Activated naive CD4-positive, alpha-beta T cell treated with Interleukin-2 at 50 U/mL for 16 hours (primary cell): ENCODE measurements at places on chromosomes 1 and 21.

GRCh38 chr1:39034114-39034654, 8.0 kb downstream of the NDUFS5 start:
- DNase-seq = no peak

- DNase-seq = no peak
These were observed 7.2 kb downstream of the TRAPPC3 start for GRCh38 chr1:36142121-36142520.

DNA sequence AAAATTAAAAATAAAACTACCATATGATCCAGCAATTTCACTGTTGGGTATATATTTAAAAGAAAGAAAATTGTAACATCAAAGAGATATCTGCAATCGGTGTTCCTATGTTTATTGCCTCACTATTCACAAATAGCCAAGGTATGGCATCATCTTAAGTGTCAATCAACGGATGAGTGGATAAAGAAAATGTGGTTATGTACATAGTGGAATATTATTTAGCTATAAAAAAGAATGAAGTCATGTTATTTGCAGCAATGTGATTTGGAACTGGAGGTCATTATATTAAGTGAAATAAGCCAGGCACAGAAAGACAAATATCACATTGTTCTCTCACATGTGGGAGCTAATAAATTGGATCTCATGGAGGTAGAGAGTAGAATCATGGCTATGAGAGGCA, 76.3 kb downstream of the RD3 start:
- no peak for DNase-seq

DNA sequence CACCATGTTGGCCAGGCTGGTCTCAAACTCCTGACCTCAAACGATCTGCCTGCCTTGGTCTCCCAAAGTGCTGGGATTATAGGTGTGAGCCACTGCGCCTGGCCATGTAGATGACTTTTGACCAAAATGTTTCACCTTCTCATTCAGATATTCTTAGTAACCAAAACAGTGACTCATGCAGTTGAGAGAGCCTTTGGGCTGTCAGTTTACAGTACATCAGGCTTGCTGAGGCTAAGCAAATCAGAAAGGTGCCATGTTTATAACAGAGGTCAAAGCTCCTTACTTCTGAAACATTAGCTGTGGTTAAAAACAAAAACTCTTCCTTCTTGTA, 21.0 kb downstream of the CNIH4 start:
- peak; percentile 30 for DNase-seq

- no peak for DNase-seq
These were observed 328.2 kb downstream of the KCTD3 start for GRCh38 chr1:215895276-215895675.

- no peak for DNase-seq
These were observed 118.7 kb downstream of the RGS2 start for GRCh38 chr1:192927496-192927895.

DNA sequence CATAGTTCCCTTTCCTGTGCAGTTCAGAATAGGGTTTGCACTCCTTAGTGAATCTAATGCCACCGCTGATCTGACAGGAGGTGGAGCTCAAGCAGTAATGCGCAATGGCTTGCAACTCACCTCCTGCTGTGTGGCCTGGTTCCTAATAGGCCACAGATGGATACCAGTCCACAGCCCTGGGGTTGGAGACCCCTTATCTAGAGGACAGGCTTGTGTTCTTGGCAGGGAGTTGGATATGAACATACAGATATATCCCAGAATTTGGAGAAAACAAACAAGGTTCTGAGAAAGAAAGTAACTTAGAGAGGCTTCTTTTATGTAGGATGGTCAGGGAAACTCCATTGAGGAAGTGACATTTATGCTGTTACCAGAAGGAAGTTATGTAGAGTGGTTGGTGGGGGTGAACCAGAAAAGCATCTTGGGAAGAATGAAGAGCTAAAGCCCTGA, 5.1 kb upstream of the PTPRC start:
- DNase-seq = no peak

DNA sequence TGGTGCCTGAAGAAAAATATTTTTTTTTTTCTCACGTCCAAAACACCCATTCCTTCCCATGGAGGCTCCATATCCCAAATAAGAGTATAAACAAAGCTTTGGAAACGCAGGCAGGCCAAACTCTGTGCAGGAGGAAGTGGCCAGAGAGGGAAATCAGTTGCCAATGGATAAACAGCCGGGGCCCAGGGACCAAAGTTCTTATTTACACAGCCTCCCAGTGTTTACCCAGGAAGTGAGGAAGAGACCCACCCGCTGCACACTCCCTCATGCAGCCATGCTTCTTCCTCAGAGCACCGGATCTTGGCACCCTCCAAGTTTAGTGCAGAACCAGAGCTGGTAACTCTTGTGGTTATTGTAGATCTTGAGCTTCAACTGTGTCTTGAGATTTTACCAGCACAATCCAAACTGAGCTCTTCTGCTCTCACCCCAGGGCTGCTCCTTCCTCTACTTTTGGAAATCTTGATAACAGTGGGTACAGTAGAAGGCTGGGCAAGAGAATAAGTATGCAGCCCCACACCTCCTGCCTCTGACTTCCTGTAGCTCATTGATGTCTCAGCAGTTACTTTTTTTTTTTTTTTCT, 14.2 kb downstream of the MARCKSL1 start:
- peak; percentile 16 for DNase-seq

- no peak for DNase-seq
These were observed 2.7 kb downstream of the RPRD2 start for GRCh38 chr1:150366416-150367296.

GRCh38 chr1:113091988-113092594, 19.1 kb downstream of the LRIG2 start:
- no peak for DNase-seq

- no peak for DNase-seq
These were observed 173.9 kb downstream of the GPATCH2 start for GRCh38 chr1:217457016-217457415.

- DNase-seq = no peak
These were observed 58.7 kb upstream of the WDR26 start for GRCh38 chr1:224493269-224493668.

DNA sequence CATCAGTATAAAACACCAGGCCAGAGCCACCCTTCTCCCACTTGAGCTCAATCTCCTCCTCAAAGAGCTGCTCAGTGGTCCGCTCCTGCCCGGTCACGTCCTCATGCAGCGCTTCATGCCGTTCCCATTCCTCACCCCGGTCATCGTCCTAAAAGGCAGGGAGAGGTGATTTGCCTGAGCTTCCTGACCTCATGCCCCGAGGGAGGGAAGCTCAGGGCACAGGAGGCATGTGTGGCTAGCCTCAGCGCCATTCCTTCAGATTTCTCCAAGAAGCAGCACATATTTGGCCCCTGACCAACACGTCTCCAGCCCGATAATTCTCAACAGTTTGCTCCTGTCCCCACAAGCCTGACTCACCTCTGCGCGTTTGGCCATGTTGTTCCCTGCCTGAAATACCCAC, 4.2 kb upstream of the GPN2 start:
- DNase-seq = no peak

DNA sequence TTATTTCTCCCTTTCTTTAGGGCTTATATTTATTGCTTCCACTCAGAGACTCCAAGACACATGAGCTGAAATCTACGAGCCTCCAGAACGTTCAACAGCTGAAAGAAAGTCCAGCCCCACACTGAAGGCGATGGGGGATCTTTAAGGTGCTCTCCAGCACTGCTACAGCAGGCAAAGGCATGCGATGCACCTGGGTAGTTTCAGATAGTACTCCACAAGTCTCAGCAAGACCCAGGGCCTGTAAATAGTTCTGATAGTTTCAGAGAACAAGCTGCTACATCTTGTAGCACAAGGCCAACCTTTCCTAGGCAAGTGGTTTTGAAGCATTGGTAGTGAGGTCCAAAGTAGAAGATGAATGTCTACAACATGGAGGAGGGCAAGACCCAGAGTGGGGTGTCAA, 2.2 kb upstream of the HSD3B1 start:
- DNase-seq = no peak

GRCh38 chr1:17309426-17310067, 1.6 kb downstream of the PADI4 start:
- no peak for DNase-seq

DNA sequence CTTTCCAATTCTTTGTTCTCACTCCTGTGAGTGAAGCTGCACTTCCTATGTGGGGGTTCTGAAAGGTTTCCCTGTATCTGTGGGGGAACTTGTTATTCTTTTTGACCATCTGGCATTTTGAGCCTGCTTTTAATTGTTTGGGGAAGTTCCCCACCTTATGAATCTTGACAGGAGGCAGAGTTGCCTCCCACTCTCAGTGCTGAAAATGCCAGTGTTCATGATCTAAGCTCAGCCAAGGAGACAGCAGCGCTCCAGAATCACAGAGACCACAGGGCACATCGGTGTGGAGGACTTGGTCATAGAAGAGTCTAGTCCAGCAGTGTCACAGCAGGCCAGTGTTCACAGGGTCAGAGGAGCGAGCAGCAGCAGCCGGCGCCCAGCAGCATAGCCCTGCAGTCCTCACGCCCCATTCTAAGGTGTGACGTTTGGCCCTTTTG, 63.8 kb upstream of the PRDX6 start:
- no peak for DNase-seq

DNA sequence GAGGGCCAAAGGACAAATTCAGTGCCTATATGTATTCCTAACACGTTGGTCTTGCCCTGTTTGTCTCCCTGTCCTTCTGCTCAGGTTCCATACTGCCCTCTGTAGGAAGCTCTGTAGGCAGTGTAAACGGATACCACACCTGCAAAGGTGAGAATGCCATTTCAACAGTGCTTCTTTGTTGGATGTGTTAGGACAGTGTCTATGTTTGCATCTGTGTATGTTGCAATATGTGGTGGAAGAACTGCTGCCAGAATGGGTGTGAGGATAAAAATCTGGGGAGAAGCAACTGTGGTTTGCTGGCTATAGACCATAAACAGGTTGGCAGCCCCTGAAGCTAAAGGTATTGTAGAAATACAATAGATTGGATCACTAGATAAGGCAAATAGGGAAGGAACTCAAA, 113.1 kb upstream of the BMP8A start:
- no peak for DNase-seq

DNA sequence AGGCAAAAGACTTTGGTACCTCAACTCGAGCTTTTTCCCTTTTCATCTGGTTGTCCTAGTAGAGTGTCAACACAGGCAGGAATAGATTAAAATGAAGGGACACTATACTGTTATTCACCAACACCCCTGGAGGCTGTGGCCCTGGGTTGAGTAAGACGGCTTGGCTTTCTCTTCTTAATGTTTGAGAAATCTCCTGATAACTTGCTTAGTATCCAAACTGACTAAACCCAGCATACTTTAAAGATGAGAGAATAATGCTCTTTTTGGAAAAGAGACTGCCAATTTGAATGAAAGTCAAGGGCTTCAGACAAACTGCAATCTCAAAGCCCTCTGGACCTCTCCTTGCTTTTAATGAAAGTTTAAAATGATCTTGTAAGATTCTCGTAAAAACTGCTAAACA, 2.6 kb upstream of the SLC30A1 start:
- DNase-seq = no peak

- DNase-seq = no peak
These were observed 13.9 kb upstream of the MYCL start for GRCh38 chr1:39915499-39916129.

DNA sequence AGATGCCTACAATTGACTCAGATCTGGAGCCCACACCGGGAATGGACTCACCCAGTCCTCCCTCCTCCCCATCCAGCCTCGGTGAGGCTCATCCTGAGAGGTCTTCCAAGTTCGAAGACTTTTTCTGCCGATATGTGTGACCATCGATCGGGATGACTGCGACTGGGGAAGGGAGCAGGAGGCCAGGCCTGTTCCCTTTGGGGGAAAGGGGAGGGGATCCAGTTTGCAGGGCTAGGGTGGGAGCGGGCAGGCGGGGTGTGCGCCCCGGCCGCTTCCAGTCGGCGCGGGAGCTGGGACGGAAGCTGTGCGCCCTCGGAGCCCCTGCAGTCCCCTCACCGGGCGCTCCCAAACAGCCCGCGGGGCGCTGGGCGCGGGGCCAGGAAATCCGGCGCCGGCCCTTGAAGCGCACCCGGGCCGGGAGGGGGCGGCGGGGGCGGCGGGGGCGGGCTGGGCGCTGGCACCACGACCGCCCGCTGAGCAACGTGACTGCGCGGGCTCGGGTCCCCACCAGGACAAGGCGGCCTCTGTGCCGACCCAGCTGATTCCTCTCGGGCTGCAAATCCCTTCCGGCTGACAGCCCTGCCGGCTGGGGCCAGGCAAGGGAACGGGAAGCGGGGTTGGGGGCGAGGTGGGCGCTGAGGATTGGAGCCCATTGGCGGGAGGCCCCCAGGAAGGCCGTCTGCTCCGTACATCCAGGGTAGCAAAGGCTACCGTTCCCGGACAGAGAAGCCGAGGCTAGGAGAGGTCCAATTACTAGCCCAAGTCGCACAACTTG, 103.9 kb downstream of the EBNA1BP2 start:
- peak; percentile 11 for DNase-seq

DNA sequence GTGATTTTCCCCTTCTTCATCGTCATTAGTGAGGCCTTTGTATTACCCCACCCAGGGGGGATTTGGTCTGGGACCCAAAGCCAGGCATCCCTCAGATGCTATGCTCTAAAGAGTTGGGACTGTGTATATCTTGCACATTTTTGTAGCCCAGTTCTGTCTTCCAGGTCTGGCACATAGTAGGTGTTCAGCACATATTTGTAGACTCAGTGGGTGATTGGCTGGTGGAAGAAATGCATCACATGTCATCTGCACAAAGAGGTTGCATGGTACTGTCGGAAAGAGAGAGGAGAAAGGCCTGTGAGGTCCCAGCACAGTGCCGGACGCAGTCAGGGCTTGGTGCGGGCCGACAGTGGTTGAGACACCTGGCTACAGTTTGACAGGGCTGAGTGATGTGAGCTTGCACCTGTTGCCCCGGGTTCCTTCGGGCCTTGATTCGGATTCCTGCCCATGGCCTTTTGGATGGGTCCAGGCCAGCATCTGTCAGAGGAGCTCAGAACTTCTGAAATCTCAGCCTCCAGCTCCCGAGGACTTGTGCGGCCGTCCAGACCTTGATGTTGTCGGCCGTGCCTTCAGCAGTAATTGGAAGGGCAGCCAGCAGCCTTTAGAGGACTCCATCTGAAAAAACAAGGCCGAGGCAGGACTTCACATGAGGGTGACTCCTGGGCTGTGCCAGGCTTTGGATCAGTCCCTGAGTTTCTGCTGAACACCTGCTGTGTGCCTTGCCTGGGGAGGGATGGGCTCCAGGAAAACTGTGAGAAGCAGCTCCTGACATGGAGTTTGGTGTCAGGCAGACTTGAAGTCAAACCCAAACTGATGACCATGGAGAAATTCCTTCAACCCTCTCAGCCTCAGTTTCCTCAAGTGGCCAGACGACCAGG, 40.9 kb upstream of the PADI1 start:
- no peak for DNase-seq

DNA sequence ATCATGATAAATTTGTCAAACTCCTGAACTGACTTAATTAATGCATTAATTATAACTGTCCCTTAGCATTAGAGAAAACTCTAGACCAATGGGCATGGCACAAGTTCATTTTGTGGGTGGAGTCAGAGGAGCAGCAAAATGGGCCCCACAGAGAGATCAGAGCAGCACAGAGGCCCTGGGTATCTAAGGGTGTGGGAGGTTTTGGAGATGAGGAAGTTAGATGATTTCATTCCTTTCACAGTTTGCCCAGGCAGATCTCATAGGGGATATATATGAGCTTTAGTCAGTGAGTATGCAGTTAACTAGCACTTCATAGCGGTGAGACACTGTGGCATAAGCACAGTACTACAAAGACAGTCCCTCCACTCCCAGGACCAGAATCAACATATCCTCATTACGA, 117.3 kb downstream of the MAB21L3 start:
- no peak for DNase-seq

GRCh38 chr1:150567717-150568593, 11.5 kb downstream of the MCL1 start:
- DNase-seq = peak; percentile 53

- DNase-seq = no peak
These were observed 8.7 kb downstream of the PLA2G2D start for GRCh38 chr1:20110679-20111078.

- no peak for DNase-seq
These were observed 50.8 kb upstream of the KCNJ6 start for GRCh38 chr21:37967036-37967435.

- peak; percentile 34 for DNase-seq
These were observed 132.8 kb downstream of the SNX7 start for GRCh38 chr1:98794196-98794886.
